ENCODE measurements at places on chromosomes 3 and 15. TPM values are rescaled to one million over a fixed set of nuclear protein-coding genes. Genes with fewer than 3 reads are reported as not detected.

Gene NBEAL2
- 141 TPM for total RNA-seq

- DNase-seq = no peak
Observed at GRCh38 chr3:102511639-102512038, 76.8 kb downstream of the ZPLD1 start.

GRCh38 chr15:32944431-32944830, 226.6 kb downstream of the GREM1 start:
- no peak for DNase-seq

- DNase-seq = no peak
Observed at GRCh38 chr3:177602601-177603147, 405.4 kb upstream of the TBL1XR1 start.

Gene CCDC32
- 30.4 TPM for total RNA-seq

DNA sequence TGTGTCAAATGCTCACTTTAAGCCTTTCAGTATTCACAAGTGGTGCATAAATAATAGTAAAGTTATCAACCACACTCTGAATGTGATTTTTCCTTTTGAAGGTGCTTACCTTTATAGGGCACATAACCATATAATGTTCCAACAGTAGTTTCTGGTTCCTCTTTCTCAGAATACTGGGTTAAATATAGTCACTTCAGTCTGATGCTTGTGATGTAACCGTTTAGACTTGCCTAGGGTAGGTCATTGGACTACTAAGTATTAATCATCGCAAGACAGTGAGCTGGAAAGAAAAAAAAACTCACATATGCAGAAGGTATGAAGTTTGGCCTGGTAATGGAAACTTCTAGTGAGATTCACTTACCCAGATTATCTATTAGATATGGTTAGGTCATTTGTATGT, 1.9 kb downstream of the KBTBD8 start:
- DNase-seq = no peak

Gene PDE12
- 32.5 TPM for total RNA-seq

Gene WWTR1
- total RNA-seq = 1.1 TPM

Gene CATSPER2
- 7.2 TPM for total RNA-seq

- DNase-seq = no peak
Observed at GRCh38 chr15:39393575-39394335, 187.1 kb upstream of the THBS1 start.

GRCh38 chr3:45355351-45355750, 33.0 kb upstream of the LARS2 start:
- no peak for DNase-seq

Gene CPN2
- total RNA-seq = not detected

DNA sequence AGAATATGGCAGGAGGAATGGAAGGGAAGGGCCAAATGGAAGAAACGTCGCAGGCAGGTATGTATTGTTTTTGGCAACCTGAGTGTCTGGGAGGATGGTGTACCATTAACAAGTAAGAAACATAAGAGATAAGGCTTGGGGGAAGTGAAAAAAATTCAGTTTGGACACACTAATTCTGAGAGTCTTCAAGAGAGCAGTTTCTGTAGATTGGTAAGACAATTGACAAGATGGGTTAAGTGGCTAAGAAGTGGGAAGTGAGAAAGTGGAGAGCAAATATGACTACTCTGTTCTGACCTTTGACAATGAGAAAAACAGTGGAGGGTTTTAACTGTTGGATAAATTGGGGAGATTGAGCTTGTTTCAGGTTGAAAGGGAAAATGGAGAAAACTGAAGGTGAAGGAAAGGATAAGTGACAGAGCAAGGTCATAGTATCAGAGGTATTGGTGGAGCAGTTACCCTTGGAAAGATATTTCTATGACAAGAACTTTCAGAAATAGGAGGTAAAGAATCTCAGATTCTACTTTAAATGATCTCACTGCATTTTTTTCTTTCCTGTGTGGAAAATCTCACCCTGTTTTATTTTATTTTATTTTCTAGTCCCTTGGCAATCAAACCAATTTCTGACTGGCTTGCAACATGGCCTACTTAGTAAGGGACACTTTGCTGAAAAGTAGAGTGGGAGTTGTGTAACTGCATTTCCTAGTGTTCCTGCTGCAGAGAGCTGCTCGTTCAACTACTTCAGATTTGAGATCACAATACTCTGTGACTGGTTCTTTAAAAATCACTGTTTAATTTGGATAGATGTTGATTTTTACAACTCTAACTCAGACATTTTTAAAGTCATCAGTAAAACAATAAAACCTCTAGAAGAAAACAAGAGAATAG, 23.1 kb upstream of the GABPB1 start:
- DNase-seq = no peak

- DNase-seq = no peak
Observed at GRCh38 chr3:143597774-143598652, 250.3 kb downstream of the SLC9A9 start.

Gene CCR4
- 74.8 TPM for total RNA-seq

Gene SMAD6
- total RNA-seq = 0.55 TPM

Gene GOLGA6A
- total RNA-seq = 0.13 TPM

Gene PODXL2
- total RNA-seq = 2.0 TPM

DNA sequence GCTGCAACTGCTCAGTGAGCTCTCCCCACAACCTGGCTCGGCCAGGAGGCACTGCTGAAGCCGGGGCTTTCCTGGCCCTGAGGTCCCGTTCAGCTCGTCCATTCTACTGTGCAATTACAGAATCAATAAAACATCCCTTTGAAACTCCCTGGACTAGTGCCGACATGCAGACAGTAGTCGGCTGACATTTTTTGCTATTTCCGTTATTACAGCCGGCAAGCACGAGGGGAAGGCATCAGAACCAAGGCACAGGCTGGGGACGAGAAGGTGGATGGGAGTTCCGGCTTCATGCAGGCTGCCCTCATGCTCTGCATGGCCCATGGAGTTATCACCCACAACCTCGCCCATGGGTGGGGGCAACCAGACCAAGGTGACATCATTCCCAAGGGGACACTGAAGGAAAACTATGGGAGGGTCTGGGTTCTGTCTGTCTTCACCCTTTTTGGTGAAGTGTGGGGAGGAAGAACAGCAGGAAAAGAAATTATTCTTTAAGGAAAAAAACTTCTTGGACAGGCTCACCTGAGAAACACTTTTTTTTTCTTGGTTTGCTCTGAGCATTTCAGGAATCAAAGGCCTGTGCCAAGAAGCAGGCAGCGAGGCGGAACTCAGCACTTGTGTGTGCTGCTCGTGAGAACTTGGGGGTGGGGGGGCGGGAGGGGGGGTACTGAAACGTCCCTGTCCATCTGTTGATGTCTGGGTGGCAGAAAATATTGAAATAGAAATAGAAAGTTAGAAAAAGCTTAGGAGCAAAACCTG, 154.5 kb downstream of the FOXP1 start:
- DNase-seq = no peak

GRCh38 chr3:188978421-188979171, 193.2 kb upstream of the TPRG1 start:
- no peak for DNase-seq

GRCh38 chr15:66238318-66238717, 15.2 kb downstream of the MEGF11 start:
- no peak for DNase-seq

DNA sequence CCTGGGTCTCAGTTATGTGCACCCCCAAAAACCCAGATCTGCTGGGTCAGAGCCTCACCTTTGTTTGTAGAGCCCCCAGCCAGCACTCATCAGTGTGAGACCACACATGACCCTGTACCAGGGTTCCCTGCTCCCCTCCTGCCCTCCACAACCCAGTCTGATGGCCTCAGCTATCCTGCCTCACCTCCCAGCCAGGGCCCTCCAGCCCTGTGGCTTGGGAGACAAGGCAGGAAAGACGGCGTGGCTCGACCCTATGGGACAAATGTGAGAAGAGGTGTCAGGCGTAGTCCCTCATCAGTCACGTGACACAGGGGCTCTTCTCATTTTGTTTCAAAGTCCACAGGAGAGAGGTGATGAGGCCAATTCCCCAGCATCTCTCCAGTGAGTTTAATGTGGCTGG, 28.3 kb upstream of the PRR23E start:
- no peak for DNase-seq

DNA sequence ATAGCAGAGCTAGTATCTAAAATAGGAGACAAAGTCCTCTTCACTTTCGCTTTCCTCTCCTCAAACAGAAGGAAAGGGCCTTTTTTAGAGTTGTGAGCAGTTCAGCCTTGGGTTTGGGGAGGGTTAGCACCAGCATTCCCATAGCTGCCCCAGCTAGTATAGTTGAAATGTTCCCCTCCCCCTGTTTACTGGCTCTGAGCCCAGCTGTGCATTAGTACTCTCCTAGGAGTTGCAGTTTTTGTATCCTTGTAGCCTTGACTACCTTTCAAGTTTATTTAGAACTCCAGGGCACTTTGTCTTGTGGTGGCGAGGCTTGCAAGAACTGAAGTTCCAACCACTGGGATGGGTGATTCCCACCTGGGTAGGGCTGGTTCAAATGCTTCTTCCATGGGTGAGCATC, 245.1 kb upstream of the NAALADL2 start:
- no peak for DNase-seq

DNA sequence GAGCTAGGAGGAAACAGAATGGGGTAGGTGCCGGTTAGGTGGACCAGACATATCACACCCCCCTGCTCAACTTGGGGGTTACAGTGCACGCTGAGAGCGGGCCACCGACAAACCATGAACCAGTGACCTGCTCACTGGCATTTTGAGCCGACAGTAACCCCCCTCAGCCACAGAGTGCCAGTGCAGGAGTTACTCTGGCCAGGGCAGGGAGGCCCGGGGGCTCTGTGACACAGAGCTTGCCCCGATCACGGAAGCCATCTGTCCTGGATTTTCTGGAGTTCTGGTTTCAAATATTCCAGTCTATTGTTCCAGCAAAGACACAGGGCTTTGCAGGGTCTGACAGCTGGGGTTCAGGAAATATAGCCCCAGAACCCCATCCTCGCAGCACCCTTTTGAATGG, 225.2 kb downstream of the VPS13C start:
- no peak for DNase-seq

DNA sequence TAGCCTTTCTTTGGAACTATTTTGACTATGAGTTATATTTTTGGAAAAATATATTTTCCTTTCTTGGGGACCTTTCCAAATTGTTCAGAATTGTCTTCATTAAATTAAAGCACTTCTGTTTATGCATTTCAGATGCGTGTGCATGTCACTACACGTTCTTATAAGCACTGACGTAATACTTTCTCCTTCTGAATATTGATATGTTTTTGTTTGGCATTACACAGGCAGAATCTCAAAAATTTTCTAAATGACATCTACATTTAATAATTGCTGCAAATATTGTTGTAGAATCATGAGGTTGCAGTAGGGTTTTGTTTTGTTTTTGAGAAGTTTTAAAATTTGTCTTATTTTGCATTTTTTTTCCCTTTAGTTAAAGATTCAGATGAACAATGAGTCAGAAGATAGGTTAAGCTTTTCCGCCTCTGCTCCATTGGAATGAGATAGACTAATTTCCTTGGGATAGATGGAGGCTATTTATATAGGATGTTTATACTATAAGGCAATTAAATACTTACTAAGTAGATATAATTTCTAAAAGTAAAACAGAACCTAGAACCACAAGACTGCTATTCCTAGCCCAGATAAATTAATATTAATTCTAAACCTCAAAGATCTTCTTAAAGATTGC, 110.8 kb downstream of the MBNL1 start:
- DNase-seq = no peak

DNA sequence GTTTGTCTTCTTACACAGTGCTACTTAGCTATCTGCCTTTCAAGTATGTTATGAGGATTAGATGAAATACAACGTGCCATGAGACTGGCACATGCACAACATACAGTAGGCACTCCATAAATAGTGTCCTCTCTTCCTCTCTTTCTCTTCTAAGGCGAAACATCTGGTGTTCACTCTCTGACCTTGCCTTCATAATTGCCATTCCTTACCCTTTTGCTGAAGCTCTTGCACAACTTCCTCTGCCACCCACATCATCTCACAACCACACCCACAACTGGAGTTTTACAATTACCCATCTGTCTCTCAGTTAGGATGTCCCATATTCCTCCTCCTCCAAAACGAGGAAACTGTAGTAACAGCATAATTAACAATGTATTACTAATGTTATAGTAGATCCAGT, 26.4 kb upstream of the ACP3 start:
- no peak for DNase-seq

DNA sequence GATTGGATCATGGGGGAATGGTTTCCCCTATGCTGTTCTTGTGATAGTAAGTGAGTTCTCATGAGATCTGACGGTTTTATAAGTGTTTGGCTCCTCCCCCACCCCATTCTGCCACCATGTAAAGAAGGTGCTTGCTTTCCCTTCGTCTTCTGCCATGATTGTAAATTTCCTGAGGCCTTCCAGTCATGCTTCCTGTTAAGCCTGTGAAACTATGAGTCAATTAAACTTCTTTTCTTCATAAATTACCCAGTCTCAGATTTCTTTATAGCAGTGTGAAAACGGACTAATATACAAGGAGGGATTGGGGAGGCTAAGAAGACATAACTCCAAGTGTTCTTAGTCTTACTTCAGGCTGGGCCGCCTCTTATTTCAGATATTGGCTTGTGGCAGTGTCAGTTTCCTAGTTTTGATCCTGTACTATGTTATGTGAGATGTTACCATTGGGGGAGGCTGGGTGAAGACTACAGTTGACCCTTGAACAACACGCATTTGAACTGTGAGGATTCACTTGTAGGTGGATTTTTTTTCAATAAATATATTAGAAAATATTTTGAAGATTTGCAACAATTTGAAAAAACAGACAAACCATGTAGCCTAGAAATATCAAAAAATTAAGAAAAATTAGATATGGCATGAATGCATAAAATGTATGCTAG, 44.9 kb downstream of the NMD3 start:
- DNase-seq = no peak

GRCh38 chr3:4207672-4208071, 95.5 kb upstream of the SETMAR start:
- DNase-seq = no peak

Gene GPR87
- total RNA-seq = not detected

Gene MUC13
- total RNA-seq = 0.16 TPM

- DNase-seq = no peak
Observed at GRCh38 chr3:126358816-126359181, 1.6 kb upstream of the KLF15 start.

Gene XIRP1
- total RNA-seq = not detected

DNA sequence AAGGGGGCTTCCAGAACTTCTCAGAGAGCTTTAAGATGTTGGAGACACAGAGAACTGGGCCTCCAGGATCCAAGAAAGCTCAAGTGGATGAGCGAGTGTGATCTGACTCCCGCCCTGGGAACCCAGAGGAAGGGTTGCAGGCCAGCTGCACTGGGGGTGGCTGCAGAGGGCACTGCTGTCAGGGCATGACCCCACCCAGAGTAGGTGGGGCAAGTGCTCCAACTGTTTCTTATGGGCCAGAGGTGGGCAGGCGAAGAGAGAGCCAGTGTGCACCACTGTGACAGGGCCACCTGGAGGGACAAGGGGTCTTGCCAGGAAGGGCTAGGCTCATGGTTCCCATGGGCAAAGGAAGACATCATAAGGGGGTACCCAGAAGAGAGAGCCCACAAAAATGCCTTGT, 48.8 kb downstream of the EXOG start:
- no peak for DNase-seq

Gene KLHL40
- not detected for total RNA-seq

Gene LRRC3B
- not detected for total RNA-seq

Gene XCR1
- not detected for total RNA-seq

- no peak for DNase-seq
Observed at GRCh38 chr15:45539680-45540079, 17.1 kb upstream of the SLC30A4 start.

Gene PXK
- total RNA-seq = 22.1 TPM

All from T-cell (primary cell).